Activated CD4-positive, alpha-beta T cell treated with anti-CD3 and anti-CD28 coated beads, Interleukin-2, amount 10 ng/mL, durations not matched to agents 7 days and 5 days (primary cell): ENCODE measurements at places on chromosomes 16 and 17. TPM values are rescaled to one million over a fixed set of nuclear protein-coding genes. Genes with fewer than 3 reads are reported as not detected.

- DNase-seq = no peak
Observed at GRCh38 chr17:66929591-66929990, 34.9 kb upstream of the CACNG4 start.

Gene EPOP
- total RNA-seq = 7.5 TPM

DNA sequence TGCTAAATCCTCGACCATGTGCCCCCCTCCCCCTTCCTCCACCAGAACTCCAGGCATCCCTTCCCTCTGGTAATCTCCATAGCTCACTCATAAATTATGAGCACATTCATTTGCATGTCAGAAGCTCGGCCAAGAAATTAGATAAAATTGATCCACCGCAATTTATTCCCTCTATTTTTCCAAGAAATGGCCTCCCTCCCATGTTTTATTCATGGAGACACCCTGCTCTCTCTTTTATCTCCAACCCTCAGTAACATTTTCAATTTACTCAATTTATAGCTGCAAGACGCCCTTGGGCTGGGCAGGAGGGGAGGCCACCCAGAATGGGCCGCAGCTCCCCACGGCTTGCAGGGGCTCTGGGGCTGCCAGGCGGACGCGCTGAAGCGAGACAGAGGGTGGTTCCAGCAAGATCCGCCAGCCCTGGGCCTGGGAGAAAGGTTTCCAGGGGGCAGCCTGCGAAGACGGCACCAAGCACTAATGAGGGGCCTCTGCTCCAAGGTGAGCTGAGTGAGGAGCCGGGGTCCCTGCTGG lies 54.7 kb upstream of the ZNF423 start:
- no peak for DNase-seq

DNA sequence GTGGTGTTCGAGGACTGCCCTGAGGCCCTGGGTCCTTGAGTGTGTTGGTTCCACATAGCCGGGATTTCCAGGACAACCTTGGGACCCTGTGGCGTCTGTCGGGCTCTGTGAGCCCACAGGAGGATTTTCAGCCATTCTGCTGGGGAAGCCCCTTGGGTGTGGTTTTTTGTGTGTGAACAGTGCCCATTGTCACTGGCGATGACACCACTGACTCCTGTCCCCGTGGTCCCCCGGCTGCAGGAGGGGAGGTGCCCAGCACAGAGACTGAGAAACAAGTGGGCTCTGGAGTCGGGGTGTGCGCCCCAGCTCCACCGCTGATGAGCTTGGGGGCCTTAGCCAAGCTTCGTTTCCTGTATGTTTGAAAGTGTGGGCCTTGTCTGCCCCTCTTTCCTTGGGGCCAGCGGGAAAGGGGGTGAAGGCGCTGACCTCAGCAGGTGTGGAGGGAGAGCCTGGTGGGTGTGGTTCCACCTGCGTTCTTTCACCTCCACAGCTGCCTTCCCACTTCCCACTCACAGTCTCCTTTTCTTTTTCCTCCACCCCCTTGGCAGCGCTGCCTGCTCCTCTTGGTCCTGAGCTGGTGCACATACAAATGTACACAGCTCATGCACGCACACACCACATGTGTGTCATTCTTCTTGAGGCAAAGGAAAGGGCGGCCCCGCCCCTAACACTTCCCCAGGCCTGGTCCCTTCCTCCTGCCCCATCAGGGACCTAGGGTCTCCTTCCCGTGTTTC lies 16.1 kb downstream of the MGRN1 start:
- DNase-seq = no peak

- DNase-seq = no peak
Observed at GRCh38 chr16:85057212-85057889, 29.8 kb downstream of the KIAA0513 start.
